ENCODE measurements at places on chromosomes 1 and 21. TPM values are rescaled to one million over a fixed set of nuclear protein-coding genes. Genes with fewer than 3 reads are reported as not detected.

GRCh38 chr1:18800258-18800657 is 59.2 kb downstream of the TAS1R2 start:
- DNase-seq = no peak
- no peaks in the 10 kb centered on the region for H3K36me3 ChIP-seq
- H3K4me3 ChIP-seq = no peak overlapping the region
- no peak overlapping the region for H3K27ac ChIP-seq
- no peaks in the 10 kb centered on the region for H3K27me3 ChIP-seq

DNA sequence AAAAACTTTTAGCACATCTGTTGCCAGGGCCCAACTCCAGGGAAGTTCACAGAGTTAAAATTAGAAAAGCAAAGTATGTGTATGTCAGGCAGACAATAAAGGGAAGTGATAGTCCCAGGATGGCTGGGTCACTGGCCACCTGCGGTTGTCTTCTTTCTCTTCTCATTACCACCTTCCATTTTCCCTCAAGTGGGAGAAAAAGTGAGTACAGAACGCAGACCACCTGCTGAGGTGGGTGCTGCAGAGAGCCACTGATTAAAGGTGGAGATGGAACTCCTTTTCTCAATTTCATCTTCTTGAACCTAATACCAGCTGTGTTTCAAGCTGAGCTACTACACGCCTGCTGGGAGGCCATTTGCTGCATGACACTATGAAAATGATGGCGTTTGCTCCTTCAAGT is 88.8 kb upstream of the PDE4B start:
- no peaks in the 10 kb centered on the region for H3K27me3 ChIP-seq
- H3K36me3 ChIP-seq = no peaks in the 10 kb centered on the region
- no peak overlapping the region for H3K27ac ChIP-seq
- H3K4me1 ChIP-seq = no peaks in the 10 kb centered on the region
- no peak overlapping the region for H3K4me3 ChIP-seq

DNA sequence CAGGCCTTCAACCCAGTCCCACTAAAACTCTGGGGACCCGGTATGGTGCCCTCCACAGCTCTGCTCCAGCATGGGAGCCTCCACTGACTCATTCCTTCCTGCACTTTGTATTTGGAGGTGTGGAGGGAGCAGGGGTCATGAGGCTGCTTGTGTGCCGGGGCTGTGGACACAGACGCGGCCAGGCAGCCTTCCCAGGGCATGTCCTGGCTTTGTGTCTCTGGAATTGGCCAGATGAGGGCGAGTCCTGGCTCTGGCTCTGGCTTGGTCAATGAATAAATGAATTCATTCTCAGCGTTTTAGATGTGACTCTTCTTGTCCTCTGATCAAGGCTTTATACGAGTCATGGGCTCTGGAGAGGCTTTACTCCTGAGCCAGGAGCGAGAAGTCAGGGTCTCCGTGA is 19.1 kb downstream of the AJAP1 start:
- no peaks in the 10 kb centered on the region for H3K36me3 ChIP-seq
- no peaks in the 10 kb centered on the region for H3K27me3 ChIP-seq
- DNase-seq = no peak
- no peak overlapping the region for H3K4me3 ChIP-seq

DNA sequence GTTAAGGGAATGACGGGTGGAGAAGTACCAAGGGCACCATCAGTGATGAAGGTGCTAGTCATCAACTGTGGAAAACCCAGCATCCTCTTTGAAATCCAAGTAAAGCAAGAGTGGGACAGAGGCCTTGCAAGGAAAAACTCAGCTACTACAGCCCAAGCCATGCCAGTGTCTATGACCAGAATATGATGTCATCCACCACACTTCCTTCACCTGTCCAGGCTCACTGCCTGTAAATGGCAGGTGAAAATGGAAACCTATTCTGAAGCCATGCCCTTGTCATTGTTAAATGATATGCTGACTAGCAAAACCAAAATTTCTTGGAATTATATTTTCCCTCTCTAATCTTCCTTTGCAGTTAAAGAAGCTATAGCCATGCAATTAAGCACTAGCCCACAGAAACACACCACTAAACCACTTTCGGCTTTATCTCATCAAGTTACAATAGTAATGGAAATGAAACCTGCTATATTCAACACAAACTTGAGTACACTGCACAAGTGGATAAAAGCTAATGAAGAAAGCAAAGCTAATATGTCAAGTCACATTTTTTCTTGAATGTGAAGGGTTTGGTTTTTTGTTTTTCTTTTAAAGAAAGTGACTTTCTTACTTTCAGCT is 96.3 kb upstream of the RALGPS2 start:
- no peak overlapping the region for H3K27ac ChIP-seq
- no peak for DNase-seq
- peaks cover 13% of the 10 kb centered on the region for H3K4me1 ChIP-seq
- H3K36me3 ChIP-seq = no peaks in the 10 kb centered on the region
- H3K27me3 ChIP-seq = no peaks in the 10 kb centered on the region

DNA sequence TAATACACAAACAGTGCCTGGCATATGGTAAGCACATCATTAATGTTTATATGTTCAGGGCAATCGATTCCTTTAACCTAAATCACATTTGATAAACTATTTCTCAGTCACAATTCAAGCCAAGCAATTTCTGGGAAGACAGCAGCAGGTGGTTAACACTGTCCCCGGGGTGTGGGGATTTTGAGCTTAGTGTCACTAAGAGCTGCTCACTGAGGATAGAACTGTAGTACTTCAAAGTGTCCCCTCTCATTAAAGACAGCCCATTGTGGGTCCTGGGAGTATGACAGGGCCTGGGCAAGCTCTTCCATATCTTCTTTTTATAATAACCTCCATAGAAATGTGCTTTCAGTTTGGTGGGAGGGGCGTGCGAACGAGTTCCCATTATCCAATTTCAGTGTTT is 8.4 kb upstream of the GALNT2 start:
- H3K4me1 ChIP-seq = no peaks in the 10 kb centered on the region
- no peak overlapping the region for H3K4me3 ChIP-seq
- H3K27me3 ChIP-seq = no peaks in the 10 kb centered on the region
- H3K36me3 ChIP-seq = no peaks in the 10 kb centered on the region
- DNase-seq = no peak
- no peak overlapping the region for H3K27ac ChIP-seq

DNA sequence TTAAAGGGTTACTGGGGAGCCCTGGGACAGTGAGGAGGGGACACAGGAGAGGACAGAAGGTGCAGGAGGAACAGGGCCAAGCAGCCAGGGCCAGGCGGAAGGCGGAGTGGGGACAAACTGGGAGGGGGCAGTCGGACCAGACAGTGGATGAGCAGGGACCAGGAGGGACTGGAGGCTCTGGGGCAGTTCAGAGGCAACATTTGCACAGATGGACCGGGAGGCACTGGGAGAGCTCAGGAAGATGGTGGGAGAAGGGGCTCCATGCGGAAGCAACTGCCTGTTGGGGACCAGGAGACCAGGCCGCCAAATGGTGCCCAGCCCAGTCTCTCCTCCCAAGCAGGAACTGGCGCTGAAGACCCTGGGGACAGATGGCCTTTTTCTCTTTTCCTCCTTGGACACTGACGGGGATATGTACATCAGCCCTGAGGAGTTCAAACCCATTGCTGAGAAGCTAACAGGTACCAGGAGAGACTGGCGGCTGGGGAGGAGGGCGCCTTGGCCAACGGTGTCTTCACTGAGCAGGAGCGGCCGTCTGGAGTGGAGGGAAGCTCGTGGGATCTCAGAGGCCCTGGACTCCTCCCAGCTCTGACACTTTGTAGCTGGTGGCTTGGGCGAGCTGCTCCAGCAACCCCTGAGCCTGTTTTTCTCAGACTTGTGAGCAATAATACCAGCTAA is 847 bp downstream of the SELENON start:
- H3K27me3 ChIP-seq = no peaks in the 10 kb centered on the region
- peak overlapping the region; percentile 77 for H3K4me3 ChIP-seq
- H3K27ac ChIP-seq = peak overlapping the region; percentile 16
- H3K36me3 ChIP-seq = no peaks in the 10 kb centered on the region

- H3K4me1 ChIP-seq = no peaks in the 10 kb centered on the region
- DNase-seq = no peak
- no peak overlapping the region for H3K27ac ChIP-seq
- no peaks in the 10 kb centered on the region for H3K27me3 ChIP-seq
Observed at GRCh38 chr1:49208712-49209111, 432.0 kb upstream of the BEND5 start.

- H3K4me1 ChIP-seq = peaks cover 2% of the 10 kb centered on the region
- no peak for DNase-seq
- peaks cover 3% of the 10 kb centered on the region for H3K27me3 ChIP-seq
- H3K4me3 ChIP-seq = no peak overlapping the region
- no peaks in the 10 kb centered on the region for H3K36me3 ChIP-seq
Observed at GRCh38 chr1:121516234-121516967, 331.6 kb downstream of the SRGAP2C start.

TNFRSF18 gene
- total RNA-seq = not detected

CYP4A22 gene
- 2.6 TPM for total RNA-seq

OPRD1 gene
- 0.07 TPM for total RNA-seq

USP48 gene
- 39.5 TPM for total RNA-seq

DNASE2B gene
- 0.68 TPM for total RNA-seq

SLC26A9 gene
- total RNA-seq = 0.13 TPM

FOXE3 gene
- total RNA-seq = not detected
